ENCODE measurements at places on chromosomes 5 and 9. TPM values are rescaled to one million over a fixed set of nuclear protein-coding genes. Genes with fewer than 3 reads are reported as not detected.

- no peak for DNase-seq
Observed at GRCh38 chr5:136427426-136427825, 62.1 kb upstream of the TRPC7 start.

DNA sequence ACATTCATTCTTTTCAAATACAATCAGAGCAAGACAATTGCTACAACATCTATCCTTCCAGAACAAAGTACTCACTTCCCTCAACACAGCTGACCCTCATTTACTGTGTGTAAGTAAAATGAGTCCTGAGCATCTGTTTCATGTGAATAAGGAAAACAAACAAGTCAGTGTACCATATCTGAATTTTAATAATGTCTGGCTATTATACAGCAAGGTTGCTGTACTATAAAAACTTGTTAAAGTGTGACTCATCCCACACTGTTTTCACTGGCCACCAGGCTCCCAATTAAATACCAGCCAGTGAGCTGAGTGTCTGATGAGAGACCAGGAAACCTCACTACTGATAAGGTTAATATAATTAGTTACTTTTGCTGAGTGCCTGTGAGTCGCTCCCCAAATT, 339.8 kb downstream of the AGTPBP1 start:
- DNase-seq, result no peak

Gene OR13D1
- total RNA-seq, result not detected

Gene ADAMTS2
- 55.4 TPM for total RNA-seq

- DNase-seq, result no peak
Observed at GRCh38 chr5:111548992-111549649, 36.8 kb upstream of the STARD4 start.

DNA sequence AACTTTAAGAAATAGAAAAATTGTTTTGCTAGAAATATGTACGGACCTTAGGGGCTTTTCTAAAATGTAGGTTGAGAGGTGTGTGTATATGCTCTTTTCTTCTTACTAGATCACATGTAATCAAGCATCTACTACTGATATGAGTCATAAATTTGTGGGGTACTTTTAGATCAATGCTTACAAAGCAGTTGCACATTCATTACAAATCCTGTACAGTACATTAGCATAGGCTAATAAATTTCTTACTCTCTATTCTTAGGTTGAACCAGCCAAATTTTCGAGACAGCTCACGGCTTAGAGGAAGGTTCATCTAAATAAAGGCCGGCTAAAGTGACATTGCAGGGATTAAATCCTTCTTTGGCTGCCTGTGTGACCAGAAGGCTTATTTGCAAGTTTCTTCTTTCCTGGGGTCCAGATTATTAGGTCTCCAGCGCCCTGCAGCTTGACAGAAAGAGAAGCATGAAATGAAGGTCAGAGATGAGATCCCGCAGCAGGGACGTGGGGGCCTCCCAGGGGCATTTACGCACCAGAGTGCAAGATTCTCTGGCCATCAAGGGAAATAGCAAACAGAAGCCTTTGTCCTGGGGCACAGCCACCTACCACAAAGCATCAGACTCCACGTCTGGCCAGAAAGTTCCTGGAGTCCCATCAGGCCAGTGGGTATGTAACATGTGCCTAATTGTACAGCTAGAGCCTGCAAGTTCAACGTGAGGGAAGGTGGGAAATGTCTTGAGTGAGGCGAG, 53.0 kb downstream of the NIM1K start:
- DNase-seq, result no peak

Gene FBXO10
- 10.2 TPM for total RNA-seq

DNA sequence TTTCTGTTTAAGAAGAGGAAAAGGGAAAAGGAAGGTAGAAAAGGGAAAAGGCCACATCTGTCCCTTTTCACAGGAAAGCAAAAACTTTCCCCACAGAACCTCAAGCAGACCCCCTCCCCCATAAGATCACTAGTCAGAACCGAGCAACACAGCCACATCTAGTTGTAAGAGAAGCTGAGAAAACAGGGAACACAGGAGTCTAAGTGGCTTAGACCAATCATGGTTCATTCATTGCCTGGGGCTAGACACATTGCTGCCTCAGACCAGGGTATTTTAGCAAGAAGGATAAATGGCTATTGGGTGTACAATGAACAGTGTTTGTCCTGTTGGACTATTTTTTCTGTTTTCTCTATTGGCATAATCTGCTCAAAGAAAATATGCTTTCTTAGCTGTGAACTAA, 98.0 kb downstream of the ARL15 start:
- no peak for DNase-seq

Gene CDH9
- 2.2 TPM for total RNA-seq

DNA sequence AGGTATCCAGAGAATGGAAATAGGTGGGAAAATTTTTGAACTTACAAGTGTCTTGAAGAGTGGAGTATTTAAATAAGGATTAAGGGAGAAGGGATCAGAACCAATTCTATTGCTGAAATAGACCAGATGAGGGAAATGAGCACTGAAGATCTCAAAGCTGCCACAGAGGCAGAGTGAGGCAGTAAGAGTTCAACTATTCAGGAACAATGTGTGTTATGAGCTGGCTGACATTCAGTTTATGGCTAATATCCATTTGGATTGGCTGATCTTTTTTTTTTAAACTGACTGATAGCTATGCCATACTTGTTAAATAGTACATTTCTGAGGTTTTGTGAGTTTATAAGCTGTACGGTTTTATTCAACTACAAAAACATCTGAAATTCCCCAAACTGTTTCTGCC, 95.3 kb upstream of the GNA14 start:
- DNase-seq, result no peak

Gene PCDHA11
- 4.5 TPM for total RNA-seq

Data from hepatocyte (in vitro differentiated cells).